Stomach (tissue), 19 donors: ENCODE measurements at places on chromosomes 16 and 17. TPM values are rescaled to one million over a fixed set of nuclear protein-coding genes. Genes with fewer than 3 reads are reported as not detected.
A peak's percentile ranks its signal among the peaks of the same experiment; 100 is the strongest.

GRCh38 chr16:72837846-72838585, 209.9 kb downstream of the ZFHX3 start:
- DNase-seq, result no peak

Gene CCDC154
- total RNA-seq, result not detected

Gene ARHGAP23
- total RNA-seq, result 23.9 TPM

DNA sequence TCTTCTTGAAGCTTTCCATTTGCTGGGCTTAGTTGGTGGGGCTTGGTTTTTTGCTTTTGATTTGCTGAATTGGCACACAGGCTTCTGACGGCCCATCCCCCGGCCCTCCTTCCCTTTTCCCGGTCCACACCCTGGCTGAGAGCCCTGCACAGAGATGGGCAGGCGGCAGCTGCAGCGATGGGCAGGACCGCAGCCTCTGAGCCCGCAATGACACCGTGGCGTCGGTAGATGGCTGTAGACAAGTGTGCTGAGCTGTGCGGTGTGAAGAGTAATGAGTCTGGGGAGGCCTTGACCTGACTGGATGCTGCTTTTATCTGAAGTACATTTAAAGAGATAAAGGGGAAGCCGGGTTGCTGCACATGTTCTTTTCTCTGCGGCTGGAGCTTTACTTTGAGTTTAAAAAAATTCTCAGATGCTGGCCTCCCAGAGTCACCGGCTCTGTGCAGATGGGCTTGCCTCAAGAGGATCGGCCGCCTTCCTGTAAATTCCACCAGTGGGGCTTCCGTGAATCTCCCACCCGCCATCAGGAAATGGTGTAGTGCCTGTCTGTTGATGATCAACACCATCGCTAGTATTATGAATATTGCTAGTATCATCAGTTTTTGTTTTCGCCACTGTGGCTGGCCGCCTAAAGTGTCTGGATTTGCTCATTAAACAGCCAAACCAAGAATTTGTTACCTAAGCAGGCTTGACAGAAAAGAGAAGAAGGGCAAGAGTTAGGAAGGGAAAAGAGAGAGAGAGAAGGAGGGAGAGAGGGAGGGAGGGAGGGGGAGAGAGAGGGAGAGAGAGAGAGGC, 245.6 kb upstream of the RBFOX1 start:
- DNase-seq, result peak; percentile 58

- DNase-seq, result no peak
These were observed 14.1 kb downstream of the ARHGEF15 start for GRCh38 chr17:8324132-8324531.

- no peak for DNase-seq
These were observed 51.7 kb downstream of the PLXDC1 start for GRCh38 chr17:39099663-39100286.

DNA sequence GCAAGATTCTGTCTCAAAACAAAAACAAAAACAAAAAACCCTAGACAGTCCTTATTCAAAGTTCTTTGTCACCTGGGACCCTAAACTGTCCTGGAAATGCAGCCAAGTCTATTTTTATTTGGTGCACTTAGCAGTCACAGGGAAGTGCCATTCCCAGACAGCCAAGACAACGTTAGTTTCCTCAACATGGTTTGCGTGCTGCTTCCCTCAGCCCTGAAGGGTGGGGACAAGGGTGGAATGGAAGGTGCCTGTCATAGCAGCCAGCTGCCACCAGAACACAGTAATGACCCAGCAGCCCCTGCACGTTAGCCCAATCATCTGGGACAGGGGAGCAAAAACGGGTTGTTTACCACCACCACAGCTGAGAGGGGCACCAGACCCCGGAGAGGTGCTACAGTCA, 16.9 kb downstream of the CREBBP start:
- no peak for DNase-seq

Gene TVP23A
- not detected for total RNA-seq

DNA sequence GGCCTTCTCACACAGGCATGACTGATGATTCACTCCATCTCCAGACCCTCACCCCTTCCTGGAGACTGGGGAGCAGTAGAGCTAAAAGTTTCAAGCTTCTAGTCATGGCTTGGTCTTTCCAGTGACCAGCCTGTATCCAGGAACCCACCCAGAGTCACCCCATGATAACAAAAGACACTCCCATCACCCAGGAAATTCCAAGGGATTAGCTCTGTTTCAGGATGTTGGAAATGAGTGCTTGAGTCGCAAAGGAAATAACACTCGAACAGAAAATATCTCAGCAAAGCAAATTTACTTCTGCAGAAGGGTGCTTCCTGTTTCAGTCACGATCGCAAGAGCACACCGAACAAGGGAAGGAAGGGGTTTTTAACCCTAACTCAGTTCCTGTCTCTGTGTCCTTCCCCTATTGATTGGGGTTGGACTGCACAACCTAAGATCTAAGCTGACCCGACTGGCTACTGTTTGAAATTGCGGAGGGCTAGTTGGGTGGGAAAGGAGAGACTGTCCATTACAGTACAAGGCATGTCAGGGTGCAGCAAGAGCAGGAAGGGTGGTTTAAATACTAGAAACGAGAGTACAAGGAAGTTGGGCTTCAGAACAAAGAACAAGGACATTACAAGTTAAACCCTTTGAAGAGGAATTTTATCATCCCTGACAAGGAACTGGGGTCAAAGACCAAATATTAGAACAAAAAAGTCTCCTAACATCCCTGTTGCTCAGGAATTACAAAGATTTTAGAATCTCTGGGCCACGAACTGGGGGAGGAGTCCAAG, 224.4 kb upstream of the CACNG5 start:
- no peak for DNase-seq

GRCh38 chr17:9951803-9952202, 46.7 kb upstream of the RCVRN start:
- no peak for DNase-seq

Gene SMIM36
- not detected for total RNA-seq
